ENCODE measurements at places on chromosomes 3 and 15. TPM values are rescaled to one million over a fixed set of nuclear protein-coding genes. Genes with fewer than 3 reads are reported as not detected.

CKMT1B gene
- 2.2 TPM for total RNA-seq

HTR3C gene
- not detected for total RNA-seq

C2CD4A gene
- not detected for total RNA-seq

MBD4 gene
- total RNA-seq: 37.1 TPM

DNA sequence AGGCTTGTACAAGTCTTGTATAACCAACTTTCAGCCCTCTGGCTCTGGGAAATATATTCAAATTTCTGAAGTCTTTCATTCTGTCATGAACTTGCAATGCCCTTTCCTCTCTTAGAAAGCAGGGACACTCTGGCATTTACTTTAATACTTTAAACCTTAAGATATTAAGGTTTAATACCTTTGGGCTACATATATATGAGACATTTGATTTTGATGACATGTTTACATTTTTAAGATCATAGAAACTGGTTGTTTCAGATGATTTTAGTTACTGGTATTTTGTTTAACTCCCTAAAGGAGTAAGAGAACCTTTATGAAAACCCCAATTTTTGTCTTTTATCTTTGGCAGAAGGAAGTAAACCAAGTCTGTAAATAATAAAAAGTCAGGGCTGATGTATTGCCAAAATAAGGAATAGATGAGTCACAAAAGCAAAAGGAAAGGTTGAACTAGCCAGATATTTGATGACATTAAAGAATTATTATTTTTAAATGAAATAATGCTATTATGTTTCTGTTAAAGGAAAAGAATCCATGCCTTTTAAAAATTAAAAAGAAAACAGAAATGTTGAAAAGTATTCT lies 579.0 kb upstream of the CBLB start:
- no peak for DNase-seq

GRCh38 chr15:91142106-91142744 lies 42.2 kb downstream of the SV2B start:
- peak; percentile 9 for DNase-seq

DNA sequence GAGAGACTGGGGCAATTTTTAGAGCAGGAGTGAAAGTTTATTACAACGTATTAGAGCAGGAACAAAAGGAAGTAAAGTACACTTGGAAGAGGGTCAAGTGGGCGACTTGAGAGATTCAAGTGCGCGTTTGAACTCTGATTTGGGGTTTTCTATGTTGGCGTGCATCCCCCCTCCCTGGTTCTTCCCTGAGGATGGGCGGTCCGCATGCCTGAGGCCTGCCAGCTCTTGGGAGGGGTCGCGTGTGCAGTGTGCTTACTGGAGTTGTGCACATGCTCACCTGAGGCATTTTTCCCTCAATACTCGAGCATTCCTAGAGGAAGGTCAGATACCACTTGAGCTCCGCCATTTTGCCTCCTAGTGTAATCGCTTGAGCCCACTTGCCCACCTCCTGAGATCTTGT lies 10.4 kb upstream of the CHAC1 start:
- no peak for DNase-seq

- DNase-seq: no peak
Measured at GRCh38 chr3:55494976-55495375, 7.9 kb upstream of the WNT5A start.

GRCh38 chr15:77666296-77666660 lies 33.6 kb upstream of the LINGO1 start:
- DNase-seq: no peak

GRCh38 chr3:59064276-59064675 lies 14.5 kb upstream of the CFAP20DC start:
- DNase-seq: no peak

DNA sequence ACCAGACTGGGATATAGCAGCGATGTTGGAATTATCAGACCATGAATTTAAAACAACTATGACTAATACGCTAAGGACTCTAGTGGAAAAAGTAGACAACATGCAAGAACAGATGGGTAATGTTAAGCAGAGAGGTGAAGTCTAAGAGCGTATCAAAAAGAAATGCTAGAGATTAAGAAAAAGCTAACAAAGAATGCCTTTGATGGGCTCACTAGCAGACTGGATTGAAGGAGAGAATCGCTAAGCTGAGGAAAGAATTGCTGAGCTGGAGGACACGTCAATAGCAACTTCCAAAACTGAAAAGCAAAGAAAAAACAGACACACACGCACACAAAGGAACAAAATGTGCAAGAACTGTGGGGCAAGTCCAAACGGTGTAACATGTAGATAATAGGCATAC lies 20.0 kb upstream of the CMTM6 start:
- no peak for DNase-seq

DNA sequence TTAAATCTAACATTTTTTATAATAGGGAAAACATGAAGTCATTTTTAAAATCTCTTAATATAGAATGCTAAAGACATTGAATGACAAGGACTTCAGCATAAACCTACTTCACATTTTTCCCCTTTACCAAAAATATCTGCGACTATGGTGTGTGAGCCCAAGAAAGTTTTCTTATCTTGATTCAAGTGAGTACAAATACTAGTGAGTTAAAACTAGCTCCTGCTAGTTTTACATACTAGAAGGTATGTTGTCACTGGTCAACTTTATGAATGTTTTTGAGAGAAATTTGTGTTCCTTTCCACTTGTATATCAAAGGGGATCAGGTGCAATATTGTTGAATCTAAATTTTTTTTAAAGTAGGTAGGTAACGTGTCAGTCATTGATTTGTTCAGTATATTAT lies 152.4 kb upstream of the CGNL1 start:
- no peak for DNase-seq

DNA sequence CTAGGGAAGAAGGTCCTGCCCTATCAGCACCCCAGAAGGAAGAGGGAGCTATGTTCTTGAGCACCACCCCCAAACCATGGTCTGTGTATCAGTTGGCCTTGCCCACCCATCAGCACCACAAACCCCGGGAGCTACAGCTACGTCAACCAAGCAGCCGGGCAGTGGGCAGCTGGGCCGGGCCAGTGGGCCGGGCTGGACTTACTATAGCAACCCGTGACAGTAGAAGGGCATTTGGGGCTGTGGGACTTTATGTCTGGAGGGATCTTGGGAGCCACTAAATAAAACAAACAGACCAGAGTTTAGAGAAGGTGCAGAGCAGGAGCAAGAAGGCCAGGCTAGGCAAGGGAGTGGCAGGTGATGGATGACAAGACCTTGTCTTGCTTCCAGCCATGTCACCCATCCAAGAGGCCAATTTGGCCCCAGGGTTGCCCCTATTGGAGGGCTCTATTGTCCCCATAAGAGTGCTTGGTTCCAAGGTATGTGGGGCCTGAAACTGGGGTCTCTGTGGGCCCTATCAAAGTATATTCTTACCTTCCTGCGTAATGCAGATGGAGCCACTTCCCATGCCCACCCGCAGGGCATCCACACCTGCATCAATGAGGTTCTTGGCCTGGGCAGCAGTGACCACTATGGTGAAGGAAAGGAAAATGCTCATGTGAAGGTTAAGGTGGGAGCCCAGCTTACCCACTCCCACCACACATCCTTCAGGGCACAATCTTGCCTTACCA lies 3.2 kb downstream of the IMPDH2 start:
- DNase-seq: no peak

GRCh38 chr3:106707347-106707746 lies 669.9 kb upstream of the CCDC54 start:
- DNase-seq: no peak
